ENCODE measurements at places on chromosomes 16 and 17.
A peak's percentile ranks its signal among the peaks of the same experiment; 100 is the strongest.

- DNase-seq = no peak
These were observed 23.0 kb downstream of the CDH13 start for GRCh38 chr16:82649766-82650165.

DNA sequence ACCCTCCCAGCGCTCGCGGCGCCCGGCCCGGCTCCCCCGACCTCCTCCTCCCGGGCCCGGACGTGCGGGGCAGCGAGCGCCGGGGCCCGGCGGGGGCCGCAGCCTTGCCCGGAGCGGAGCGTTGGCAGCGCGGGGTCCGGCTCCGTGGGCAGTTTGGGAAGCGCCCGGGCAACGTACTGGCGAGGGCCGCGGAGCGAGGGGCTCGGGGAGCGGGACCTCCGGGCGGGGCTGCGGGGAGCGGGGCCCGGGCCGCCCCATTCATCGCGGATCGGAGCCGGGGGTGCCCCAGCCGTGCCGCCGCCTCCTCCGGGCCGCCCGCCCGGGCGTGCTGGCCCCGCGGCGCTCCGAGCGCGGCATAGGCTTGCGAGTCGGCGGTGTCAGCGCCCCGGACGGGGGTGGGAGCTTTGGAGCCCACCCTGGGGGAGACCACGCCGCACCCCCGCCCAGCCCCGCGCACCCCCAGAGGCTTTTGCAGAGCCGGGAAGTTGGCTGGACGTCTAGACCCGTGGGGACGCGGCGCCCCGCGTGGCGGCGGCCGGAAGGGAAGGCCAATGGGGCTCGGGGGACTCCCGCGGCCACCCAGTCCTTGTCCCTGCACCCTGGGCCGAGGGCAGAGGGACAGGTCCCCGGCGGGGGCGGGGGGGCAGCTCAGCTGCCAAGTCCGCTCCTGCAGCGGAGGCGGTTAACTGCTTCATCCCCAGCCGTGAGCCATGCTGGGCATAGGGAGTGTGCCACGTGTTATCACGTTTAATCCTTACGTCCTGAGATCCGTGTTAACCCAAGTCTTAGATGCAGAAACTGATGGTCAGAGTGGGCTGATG is 852 bp downstream of the ZNF469 start:
- DNase-seq = no peak

- no peak for DNase-seq
These were observed 197.7 kb upstream of the CDH5 start for GRCh38 chr16:66168777-66169176.

DNA sequence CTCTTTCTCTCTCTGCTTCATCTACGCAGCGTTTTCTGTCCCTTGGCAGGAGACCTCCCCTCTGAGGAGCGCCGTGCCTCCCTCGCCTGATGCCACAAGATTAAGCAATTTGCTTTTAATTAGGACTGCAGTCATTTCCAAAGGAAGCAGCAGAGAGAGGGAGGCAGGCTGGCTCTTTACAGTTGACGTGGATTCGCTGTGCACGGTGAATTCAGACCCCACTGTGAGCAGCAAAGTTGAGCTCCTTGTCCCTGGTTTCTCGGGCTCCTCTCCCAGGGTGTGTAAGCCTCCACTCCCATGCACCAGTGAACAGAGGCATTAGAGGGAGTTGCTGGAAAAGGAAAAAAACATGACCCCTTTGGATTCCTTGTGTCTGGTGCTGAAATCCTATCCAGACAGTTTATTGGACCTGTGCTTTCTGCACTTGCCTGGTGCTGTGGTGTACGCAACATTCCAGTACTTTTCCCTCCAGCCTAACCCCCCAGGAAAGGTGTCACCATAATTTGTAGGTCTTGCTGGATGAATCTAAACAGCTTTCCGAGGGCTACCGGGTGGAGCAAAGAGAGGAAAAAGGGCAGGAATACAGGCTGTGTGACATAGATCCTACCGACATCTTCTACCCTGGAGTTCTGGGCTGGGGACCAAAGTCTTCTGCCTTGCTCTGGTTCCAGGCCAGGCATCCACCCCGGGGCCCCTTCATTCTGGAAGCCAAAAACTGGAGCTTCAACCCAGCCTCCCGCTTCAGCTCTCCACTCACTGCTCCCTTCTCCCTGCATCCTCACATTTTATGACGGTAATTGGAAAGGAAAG is 171.0 kb downstream of the MAF start:
- DNase-seq = no peak

DNA sequence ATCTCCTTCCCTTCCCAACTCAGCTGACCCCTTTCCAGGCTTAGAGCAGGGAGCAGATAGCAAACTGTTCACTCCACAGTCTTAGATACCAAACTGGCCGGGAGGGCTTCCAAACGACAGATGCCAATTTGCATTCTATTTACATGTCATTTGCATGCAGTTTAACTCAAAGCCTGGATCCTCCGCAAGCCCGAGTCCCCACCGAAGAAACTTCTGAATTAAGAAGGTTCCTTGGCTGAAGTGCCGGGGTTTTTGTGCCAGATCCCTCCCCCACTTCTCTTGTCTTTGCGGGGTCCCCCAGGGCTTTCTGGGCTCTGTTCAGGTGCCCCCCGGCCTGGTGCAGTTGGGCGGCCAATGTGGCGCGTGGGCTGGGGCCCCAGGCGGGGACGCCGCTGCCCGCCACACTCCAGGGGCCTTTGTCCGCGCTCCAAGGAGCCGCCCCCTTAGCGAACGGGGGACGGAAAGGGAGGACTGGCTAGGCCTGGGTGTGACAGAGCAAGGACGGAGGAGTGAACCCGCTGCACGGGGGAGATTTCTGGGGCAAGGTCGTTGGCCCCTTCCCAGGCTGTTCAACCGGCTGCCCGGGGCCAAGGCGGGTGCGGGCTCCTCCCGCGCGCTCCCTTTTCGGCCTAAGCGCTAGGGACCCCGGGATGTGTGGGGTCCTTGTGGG is 1.2 kb downstream of the GPRC5B start:
- DNase-seq = no peak

- peak; percentile 7 for DNase-seq
These were observed 935 bp downstream of the USP32 start for GRCh38 chr17:60390925-60391470.

DNA sequence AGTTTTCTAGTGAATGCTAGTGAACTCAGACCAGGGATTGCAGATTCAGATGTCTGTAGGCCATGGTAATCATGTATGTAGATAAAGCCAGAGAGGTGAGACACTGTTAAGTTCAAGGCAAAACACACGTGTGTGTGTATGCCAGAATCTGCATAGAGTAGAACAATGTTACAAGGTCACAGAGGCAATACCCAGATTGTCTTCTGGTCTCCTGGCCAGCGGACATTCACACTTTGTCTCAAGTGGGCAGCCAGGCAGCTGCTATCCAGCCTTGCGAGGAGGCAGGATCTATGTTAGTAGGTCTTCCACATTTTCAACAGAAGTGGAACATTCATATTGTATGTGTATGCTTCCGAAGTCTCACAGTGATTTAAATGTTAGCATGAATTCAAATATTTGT is 244.4 kb downstream of the FTO start:
- DNase-seq = no peak

- DNase-seq = no peak
These were observed 4.7 kb downstream of the PPP1R1B start for GRCh38 chr17:39631403-39631802.

- no peak for DNase-seq
These were observed 165.7 kb downstream of the CMIP start for GRCh38 chr16:81610144-81610842.

- peak; percentile 64 for DNase-seq
These were observed 80.9 kb downstream of the ARHGAP23 start for GRCh38 chr17:38508954-38509771.
